ENCODE measurements at places on chromosomes 16 and 17. TPM values are rescaled to one million over a fixed set of nuclear protein-coding genes. Genes with fewer than 3 reads are reported as not detected.

DNA sequence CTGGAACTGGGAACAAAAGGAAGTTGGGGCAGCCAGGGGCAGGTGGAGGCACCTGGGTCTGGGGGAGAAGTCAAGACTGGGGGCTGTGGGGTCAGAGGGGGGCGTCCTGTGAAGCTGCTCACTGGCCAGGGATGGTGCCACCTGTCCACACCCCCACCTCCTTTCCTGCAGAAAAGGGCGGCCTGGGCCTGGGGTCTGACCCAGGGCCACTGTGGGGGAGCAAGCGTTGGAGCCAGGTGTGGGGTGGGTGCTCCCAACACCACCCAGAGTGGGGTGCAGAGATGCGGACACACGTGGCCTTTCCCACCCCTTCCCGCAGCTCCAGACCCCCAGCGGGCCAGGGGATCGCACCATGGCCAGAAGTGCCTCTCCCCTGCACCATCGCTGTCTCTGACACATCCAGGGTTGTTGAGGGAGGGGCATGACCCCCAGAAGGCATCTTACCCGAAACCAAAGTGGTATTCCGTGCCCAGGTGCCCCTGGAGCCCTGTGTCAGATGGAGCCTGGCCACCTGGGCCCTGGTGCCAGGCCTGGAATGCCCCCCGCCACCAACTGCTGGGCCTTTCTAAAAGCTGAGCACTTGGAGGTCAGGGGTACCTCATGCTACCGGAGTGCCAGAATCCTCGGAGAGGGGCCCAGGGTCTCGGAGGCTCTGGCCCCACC, 2.6 kb upstream of the SLC16A3 start:
- no peak for DNase-seq

DNA sequence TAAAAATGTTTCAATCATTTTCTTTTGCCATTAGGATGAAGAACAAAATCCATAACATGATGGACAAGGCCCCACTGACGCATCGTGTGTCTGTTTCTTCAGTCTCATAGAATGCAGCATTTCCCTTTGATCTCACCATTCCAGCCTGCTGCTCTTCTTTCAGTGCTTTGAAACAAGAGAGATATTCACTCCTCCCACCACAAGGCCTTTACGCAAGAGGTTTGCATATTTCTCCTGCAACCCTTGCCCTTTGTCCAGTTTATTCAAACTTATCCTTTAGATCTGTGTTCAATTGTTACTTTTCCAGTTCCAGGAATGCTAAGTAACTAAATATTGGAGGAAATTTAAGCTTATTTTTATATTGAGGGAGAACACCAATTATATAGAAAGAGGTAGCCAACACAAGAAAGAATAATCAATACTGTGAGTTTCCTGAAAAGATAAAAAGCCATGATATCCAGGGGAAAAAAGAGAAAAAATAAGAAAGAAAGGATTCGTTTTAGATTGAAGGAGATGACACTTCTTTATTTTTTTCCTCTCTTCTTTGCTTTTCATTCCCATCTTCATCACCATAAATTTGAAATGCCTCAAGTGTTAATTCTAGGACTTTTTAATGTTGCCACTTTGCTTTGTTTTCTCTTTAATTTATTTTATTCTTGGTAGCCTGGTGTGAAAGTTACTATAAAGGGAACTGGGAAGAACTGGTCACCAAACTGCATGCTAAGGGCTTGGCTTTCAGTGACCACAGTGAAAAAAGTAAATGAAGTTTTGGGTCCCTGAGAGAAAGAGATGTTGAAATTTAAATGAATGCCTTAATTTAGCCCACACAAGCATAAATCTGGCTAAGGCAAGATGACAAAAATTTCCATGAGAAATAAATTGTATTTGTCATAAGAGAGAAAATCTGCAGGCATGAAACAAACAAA, 102.1 kb downstream of the KIF2B start:
- DNase-seq, result no peak

GRCh38 chr16:12601290-12601900, 202.3 kb downstream of the CPPED1 start:
- DNase-seq, result no peak

Gene GPS2
- polyA plus RNA-seq, result 12.7 TPM

Gene NLRC3
- not detected for polyA plus RNA-seq

Gene ZPBP2
- not detected for polyA plus RNA-seq

Data from BJ (cell line).